ENCODE measurements at places on chromosomes 3 and 15.

DNA sequence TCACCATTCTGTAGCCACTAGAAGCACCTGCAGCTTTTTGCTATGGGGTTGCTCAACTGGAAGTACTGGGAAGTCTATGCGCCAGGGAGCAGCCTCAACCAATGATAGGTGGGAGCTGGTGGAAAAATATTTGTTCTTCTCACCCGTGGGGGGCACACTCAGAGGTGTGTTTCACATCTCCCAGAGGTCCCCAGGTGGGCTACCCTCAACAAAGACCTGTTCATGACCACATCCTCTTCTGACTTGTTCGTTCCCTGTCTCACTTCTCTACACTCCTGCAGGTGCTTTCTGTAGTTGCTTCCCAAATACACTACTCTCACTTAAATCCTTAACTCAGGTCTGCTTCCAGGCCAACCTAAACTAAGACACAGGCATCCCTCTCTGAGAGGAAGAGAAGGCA, 3.6 kb downstream of the CAMP start:
- no peak for DNase-seq

GRCh38 chr3:127732879-127733350, 60.2 kb downstream of the ABTB1 start:
- DNase-seq: no peak

- no peak for DNase-seq
These were observed 486.3 kb downstream of the ZIC1 start for GRCh38 chr3:147895509-147895908.

DNA sequence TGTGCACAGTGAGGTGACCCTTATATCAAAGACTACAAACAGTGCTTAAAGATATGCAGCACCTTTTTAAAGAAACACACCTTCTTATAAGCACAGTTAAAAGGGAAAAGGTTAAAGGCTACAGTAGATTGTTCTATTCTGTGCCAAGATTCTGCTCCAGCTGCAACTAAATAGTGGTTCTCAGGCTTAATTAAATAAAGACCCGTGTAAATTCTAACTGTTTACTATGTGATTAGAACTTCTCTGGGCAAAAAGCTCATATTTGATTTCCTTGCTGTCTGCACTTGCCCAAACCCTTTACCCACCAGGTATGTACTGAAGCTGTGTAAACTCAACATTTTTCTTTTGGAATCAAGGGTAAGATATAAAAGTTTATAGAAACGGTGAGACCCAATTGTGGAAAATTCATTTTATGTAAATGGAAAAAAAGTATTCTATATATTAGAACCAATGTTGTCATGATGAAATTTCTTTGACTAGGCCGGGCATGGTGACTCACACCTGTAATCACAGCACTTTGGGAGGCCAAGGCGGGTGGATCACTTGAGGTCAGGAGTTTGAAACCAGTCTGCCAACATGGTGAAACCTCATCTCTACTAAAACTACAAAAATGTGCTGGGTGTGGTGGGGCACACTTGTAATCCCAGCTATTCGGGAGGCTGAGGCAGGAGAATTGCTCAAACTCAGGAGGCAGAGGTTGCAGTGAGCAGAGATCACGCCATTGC, 230.6 kb downstream of the MECOM start:
- no peak for DNase-seq

DNA sequence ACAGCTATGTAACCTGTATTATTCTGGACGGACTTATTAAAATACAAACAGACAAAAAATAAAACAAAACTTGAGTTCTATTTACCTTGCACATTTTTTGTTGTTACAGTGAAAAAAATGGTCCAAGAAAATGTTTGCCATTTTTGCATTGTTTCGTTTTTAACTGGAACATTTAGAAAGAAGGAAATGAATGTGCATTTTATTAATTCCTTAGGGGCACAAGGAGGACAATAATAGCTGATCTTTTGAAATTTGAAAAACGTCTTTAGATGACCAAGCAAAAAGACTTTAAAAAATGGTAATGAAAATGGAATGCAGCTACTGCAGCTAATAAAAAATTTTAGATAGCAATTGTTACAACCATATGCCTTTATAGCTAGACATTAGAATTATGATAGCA, 17.1 kb downstream of the LMOD3 start:
- DNase-seq: no peak

GRCh38 chr3:152447511-152447910, 178.8 kb downstream of the MBNL1 start:
- no peak for DNase-seq

- peak; percentile 4 for DNase-seq
These were observed 10.8 kb upstream of the CCDC39 start for GRCh38 chr3:180690061-180690460.

DNA sequence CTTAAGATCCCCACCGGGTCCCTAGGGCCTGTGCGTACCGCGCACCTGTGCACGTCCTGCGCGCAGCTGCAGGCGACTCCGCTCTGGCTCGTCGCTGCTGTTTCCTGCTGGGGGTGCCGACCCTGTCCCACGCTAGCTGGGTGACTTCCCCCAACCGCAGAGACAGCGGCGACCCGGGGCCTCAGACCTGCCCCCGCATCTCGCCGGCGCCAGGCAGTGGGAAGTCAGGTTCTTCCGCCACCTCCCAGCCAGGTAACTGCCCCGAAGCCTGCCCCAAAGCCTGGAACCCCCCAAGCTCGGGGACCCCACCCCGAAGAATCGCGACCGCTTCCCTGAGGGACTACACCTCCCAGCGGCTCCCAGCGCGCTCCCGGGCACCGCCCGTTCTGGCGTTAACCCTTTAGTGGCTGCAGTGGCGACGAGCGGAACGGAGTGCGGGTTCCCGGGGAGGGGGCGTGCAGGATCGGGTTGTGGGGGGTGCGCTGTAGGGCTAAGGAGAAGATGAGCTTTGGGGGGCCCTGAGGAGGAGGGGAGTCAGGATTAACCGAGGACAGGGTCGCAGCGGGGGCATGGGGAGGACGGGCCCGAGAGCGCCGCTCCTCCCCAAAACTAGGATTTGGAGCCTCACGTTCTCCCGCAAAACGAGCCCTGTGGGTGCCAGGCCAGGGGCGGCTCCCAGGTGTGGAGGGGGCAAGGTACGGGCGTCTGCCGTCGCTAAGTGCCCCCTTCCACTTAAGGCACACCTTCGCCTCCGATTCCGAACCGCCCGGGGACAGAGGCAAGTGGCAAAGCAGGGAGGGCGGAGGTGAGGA, 589 bp downstream of the NEIL1 start:
- DNase-seq: no peak

DNA sequence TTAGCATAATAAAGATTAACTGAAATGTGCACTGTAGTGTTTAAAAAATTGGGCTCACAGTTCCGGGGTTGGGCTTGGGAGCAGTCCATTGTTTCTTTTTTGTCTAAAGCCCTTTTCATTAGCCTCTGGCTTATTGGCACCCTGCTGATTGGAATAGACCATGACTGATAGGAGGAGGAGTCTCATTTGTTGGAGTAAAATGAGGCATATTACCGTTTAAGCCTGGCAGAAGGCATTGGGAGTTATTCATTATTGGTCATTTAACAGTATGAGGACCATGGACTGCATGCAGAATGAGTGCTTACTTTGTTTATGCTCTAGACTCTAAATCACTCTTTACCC, 139.0 kb upstream of the CGNL1 start:
- DNase-seq: no peak

- DNase-seq: no peak
These were observed 83.6 kb upstream of the XCR1 start for GRCh38 chr3:46110701-46111493.

DNA sequence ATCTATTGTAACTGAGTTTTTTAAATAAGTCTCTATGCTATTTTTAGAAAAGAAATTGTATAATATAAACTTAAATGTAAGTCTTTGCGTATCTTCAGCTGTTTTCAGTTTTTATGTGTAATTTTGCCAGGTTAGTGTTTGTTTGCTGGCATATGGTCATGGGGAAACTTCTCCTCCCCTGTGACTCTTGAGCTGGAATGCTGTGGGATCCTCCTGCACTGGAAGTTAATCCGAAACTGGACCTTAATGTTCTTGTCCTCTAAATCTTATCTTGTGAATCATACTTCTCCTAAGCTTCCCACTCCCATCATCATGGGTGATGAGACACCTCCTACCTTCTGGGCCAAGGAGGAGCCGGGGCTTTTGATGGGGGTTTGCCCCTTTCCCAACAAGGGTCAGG, 52.4 kb upstream of the CHST2 start:
- DNase-seq: no peak

GRCh38 chr3:49276475-49277382, at the start of gene C3orf62:
Gene C3orf62, minus strand, starts transcription at chr3:49277232. Its CDS starts 360 bp downstream, at chr3:49276872.
- DNase-seq: no peak

GRCh38 chr3:172046268-172046915, 7.0 kb downstream of the FNDC3B start:
- no peak for DNase-seq

GRCh38 chr15:40040770-40041169, 1.8 kb upstream of the SRP14 start:
- DNase-seq: no peak

- DNase-seq: no peak
These were observed 5.2 kb upstream of the NOX5 start for GRCh38 chr15:69009341-69009740.

DNA sequence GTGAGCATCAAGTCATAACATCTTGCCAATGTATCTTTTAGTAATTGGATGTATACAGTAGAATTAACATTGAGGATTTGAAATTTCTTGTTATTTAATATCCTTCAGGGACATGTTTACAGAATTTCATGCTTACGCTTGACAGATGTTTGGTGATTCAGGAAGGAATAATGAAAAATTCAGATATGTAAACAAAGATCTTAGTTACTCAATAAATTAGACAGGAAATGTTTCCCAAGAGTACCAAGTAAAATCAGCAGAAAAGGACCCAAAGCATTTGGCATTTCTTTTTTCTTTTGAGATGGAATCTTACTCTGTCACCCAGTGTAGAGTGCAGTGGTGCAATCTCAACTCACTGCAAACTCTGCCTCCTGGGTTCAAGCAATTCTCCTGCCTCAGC, 4.7 kb upstream of the COL6A5 start:
- no peak for DNase-seq

DNA sequence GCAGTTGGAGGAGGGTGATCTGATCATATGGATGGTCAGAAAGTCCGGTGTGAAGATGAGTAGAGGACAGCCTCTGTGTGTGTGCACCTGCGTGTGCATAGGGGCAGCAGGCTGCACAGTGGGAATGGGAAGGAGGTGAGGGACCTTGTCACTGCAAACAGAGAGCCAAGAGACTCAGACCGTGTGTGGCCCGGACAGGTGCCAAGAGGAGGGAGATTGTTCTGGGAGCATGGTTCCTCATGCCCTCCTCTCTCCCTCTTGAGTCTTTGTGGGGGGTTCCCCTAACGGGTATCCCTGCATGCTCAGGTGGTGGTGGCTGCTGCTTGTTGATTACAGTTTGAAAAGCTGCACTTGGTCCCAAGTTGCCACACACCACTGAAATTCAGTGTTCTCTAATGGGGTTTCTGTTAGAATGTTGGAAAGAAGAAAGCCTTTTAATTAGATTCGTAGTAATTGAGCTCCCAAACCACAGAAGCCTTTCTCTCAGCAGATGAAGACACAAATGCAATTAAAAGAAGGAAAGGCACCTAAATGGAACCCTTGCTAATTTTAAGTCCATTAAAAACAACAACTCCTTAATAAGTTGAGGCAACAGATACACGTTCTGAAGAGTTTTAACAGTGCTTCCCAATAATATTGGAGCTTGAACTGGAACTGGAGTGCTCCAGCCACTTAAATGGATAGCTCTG, 68.9 kb downstream of the CHRNA7 start:
- no peak for DNase-seq

GRCh38 chr3:28317438-28318022, 31.0 kb upstream of the ZCWPW2 start:
- DNase-seq: peak; percentile 19

GRCh38 chr15:48001393-48002039, 119.3 kb upstream of the SLC24A5 start:
- DNase-seq: no peak

GRCh38 chr3:56918111-56918568, 116.4 kb upstream of the ARHGEF3 start:
- DNase-seq: no peak

- DNase-seq: peak; percentile 24
These were observed 214.8 kb upstream of the TPRG1 start for GRCh38 chr3:188956839-188957489.

DNA sequence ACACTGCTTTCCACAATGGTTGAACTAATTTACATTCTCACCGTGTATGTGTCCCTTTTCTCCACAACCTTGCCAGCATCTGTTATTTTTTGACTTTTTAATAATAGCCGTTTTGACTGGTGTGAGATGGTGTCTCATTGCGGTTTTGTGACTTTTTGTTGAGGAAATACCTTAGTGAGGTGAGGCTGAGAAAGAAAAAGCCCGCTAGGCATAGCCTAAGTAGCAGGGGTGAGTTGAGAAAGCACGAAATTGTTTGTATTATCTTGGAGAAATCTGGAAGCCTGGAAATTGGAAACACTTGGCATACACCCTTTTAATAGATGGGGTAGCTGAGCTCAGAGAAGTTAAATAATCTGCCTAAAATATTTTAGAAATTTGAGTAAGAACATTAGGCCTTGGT, 61.5 kb upstream of the CFAP161 start:
- DNase-seq: no peak

DNA sequence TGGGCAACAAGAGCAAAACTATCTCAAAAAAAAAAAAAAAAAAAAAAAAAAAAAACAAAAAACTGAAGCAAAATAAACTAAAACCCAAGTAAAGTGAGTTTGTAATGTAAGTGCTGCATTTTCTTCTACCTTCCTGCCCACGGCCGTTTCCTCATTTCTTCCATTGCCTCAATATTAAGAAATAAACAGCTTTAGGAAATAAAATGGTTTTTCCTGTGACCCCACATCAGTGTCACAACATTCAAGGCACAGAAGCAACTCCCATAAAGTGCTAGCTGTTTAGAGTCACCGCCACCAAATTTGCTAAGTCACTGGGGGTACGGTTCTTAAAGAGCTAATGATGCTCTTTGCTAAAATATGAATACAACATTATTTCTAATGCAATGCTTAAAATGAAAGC, 3.3 kb downstream of the PKM start:
- DNase-seq: no peak

DNA sequence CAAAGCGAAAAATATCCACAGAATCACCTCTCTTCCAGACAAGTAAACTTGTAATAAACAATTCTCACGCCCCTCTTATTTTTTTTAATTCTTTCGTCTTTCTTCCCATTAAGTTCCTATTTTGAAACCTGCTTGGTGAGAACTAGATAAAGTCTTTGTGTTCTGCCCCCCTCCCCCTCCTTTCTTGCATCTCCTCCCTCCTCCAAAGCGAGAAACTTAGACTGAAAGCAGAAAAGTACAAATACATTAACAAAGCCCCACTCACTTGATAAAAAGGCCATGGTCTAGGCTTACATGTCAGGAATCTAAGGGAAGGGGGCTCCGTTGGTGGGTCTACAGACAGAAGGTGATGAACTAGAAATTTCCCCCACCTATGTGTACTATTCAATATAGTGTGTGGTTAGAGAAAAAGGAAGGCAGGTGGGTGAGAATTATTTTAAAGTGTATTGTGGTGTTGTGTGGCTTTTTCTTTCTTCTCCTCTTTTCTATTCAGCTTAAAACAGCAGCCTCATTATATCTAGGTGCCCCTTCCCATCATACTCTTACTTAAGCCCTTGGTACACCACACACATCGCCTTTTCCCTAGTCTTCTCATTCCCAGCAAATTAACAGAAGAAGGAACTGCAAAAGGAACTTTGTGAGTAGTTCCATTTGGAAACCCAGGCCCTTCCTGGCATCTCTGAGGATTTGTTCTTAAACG, 215.3 kb downstream of the MEIS2 start:
- DNase-seq: no peak

GRCh38 chr3:172606021-172606420, 82.8 kb upstream of the TNFSF10 start:
- no peak for DNase-seq
